Muscle of back (tissue), 13 donors: ENCODE measurements at places on chromosomes 1 and 21. TPM values are rescaled to one million over a fixed set of nuclear protein-coding genes. Genes with fewer than 3 reads are reported as not detected.

CD48 gene
- polyA plus RNA-seq: 2.0 TPM

ELF3 gene
- polyA plus RNA-seq: 0.23 TPM

GJA9 gene
- polyA plus RNA-seq: not detected

RHD gene
- 0.20 TPM for polyA plus RNA-seq

INPP5B gene
- polyA plus RNA-seq: 10.4 TPM

- no peak for DNase-seq
These were observed 61.4 kb upstream of the WNT4 start for GRCh38 chr1:22204057-22204840.

- DNase-seq: no peak
These were observed 3.8 kb downstream of the SMIM1 start for GRCh38 chr1:3776231-3776961.

GRCh38 chr21:37534431-37534830 is 167.9 kb downstream of the DYRK1A start:
- no peak for DNase-seq

DNA sequence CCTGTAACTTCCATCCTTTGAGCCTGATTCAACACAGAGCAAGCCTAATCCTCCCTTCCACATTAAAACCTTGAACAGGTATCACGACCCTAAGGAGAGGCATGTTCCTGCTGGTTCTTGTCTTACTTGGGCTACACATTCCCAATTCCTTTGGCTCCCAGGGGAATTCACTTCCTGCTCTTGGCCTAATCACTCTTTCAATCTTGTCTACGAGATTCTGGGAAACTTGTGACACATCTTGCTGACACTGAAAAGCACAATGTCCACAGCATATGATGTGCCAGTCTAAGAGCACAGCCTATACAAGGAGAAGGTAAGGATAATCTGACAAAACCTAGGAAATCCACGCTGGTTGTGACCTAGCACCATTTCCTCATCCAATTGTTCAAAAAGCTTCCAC is 163.9 kb downstream of the GABPA start:
- no peak for DNase-seq

DNA sequence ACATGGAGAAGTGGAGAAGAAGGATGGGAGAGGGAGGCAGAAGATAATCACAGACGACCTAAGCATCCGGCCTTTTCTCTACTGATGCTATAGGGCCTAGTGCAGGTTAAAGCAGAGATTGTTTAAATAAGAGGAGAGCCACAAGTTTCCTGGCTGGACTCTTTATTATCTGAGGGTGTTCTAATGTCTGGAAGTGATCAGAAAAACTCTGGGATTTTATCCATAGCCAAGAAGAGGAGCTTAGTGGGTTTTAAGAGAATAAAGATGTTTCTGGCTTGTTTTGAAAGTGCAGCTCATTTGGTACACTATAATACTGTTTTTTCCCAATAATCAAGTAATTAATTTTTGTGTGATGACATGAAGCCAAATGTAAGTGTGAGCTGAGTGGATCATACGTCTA is 419.0 kb downstream of the PTBP2 start:
- peak; percentile 37 for DNase-seq

- peak; percentile 61 for DNase-seq
These were observed 90.4 kb downstream of the SLC45A1 start for GRCh38 chr1:8408151-8408839.

DNA sequence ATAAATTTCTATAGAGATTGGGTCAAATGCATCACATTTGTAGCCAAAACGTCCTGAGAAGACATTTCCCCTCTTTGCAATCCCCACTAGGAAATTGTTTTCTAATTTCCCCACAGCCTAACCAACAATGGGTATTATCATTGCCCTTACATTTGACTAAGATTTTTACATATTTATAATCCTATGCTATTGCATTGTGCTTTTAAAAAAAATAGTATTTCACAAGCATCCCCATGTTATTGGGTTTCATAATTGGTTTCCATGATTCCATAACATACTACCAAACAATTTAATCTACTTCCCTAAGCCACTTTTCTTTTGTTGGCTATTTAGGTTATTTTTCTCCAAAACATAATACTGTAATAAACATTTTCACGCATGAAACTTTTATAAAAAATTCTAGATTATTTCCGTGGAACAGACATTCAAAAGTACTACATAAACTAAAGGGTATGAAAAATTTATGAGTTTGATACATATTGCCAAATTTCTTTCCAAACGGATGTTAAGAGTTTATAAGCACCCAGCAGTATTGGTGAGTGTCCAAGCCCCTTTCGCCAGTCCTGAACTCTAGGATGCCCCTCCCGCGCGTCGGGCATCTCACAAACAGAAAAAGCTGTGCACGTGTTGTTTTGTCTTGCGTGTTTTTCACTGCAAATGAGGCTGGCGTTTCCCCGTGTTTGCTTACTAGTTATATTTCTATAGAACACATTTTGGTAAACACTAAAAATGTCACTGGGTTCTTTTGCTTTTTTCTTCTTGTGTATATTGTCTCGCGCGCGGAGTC is 2.0 kb upstream of the LHX4 start:
- no peak for DNase-seq

GRCh38 chr1:26583646-26584485 is 54.3 kb downstream of the RPS6KA1 start:
- no peak for DNase-seq
